Stimulated activated CD4-positive, alpha-beta T cell treated with anti-CD3 and anti-CD28 coated beads, Interleukin-1b, Interleukin-23, amount 100 ng/mL, for 1 hour (primary cell): ENCODE measurements at places on chromosomes 3 and 15.

DNA sequence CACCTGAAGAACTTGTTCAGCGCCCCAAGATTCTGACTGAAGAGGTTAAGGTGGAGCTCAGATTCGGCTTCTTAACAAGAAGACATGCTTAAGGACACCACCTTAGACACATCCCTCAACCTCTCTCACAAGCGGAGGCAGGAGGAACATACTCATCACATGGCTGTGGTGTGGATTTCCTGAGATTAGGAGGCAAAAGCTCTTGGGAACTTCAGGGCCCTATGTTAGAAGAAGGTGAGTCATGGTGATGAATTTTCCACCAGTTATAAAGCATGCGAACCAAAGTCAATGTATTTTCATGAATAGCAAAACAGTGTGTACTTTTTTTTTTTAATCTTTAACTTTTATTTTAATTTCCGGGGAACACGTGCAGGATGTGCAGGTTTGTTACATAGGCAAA lies 212.2 kb upstream of the SUCLG2 start:
- no peak for DNase-seq

- no peak for DNase-seq
Measured at GRCh38 chr15:51121631-51122225, 27.0 kb upstream of the TNFAIP8L3 start.

DNA sequence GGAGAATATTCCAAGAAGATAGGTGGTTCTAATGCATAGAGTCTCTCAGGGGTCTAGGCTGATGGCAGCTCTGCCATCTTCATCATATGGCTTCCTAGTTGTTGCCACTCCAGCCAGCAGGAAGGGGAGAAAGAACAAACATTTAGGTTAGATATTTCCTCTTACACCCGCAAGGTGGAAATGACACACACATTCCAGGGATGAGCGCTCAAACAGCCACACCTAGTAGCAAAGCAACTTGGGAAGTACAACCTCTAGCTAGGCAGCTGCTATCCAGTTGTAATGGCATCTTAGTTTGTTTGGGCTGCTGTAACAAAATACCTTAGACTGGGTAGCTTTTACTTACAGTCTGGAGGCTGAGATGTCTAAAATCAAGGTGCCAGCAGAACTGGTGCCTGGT lies 51.9 kb upstream of the ADAMTSL3 start:
- DNase-seq: no peak

- DNase-seq: no peak
Measured at GRCh38 chr3:16302082-16302631, 37.1 kb downstream of the OXNAD1 start.

DNA sequence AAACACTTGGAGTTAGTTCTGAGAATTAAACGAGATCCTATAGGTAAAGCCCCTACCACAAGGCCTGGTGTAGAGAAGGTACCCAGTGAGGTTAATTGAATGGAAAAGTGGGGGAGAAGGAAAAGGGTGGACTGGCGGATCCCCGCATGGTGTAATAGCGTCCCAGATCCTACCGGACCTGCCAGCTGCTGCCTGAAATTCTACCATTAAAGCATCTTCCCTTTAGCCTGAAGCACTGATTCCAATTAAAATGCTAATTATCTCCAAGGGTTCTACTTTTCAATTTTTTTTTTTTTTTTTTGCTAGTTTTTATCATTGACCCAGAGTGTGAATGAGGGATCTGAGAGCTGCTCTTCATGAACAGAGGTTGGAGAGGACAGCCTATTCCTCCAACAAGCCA lies 237.9 kb downstream of the TLE3 start:
- DNase-seq: no peak

GRCh38 chr3:78050276-78051065 lies 1010.6 kb downstream of the ROBO2 start:
- DNase-seq: no peak

DNA sequence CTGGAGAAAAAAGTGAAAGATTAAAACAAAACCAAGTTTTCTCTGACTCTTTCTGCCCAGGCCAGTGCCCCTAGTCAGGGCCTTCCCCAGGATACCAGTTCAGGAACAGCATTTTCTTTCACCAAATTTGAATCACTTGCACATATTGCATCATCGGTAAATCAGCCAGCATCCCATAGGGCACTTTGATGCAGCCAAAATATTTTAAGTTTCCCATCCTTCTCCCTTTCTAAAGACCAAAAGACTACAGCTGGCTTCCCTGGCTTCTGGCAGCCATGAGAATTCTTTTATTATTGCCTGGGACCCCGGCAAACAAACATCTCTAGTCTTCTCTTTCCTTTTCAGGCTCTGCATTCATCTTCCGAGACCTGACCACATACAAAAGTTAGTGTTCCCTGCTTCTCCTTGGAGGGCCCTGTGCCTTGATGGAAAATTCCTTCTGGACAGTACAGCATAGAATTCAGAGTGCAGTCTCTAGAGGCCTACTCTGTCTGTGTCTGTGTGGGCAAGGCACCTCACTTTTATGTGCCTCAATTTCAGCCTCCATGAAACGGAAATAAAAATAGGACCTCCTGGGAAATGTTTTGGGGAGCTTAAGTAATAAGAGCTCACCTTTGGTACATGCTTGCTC lies 348.0 kb downstream of the VPS13C start:
- no peak for DNase-seq

- DNase-seq: no peak
Measured at GRCh38 chr3:15099364-15100098, 583 bp upstream of the RBSN start.

- no peak for DNase-seq
Measured at GRCh38 chr3:107106316-107106715, 270.9 kb upstream of the CCDC54 start.

GRCh38 chr15:66940368-66940767 lies 125.0 kb upstream of the SMAD3 start:
- DNase-seq: no peak

DNA sequence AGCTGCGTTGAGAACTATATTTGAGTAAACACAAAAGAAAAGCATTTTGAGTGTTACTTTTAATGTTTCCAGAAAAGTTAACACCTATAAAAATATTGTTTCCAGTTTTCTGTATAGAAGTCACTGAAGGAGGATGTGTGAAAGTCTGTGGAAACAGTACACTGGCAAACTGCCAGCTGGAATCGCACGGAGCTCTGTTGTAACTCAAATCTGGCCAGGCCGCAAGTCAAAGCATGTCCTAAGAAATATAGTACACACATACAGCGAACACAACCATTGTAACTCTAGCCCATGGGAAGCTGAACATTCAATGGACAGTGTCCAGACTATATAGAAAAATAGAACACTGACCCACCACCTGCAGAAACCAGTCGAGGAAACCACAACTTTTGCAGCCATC lies 657.2 kb downstream of the FHIT start:
- no peak for DNase-seq

DNA sequence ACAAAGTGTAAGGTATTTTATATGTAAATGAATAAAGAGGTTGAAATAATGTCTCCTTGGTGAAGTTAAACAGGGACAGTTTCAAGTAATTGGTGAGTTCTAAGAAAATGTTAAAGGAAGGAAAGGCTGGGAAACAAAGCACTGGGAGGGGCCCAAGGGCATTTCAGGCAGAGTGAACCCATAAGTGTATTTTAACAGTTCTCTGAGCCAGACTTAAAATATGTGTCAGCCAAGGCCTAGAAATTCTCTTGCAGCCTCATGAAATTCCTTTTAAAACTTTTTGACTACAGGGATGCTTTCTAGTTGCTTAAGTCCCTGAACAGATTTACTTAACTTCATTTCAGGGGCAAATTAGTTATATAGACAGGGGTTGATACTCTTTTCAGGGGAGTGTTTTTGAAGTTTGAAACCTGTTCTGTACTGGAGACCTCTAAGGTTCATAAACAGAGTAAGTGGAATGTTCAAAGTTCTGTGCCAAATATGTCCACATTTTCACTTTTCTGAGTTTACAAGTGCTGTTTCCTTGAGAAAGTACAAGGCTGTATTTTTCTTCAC lies 77.6 kb downstream of the GALK2 start:
- no peak for DNase-seq

- DNase-seq: no peak
Measured at GRCh38 chr15:33369941-33370622, 59.3 kb downstream of the RYR3 start.

DNA sequence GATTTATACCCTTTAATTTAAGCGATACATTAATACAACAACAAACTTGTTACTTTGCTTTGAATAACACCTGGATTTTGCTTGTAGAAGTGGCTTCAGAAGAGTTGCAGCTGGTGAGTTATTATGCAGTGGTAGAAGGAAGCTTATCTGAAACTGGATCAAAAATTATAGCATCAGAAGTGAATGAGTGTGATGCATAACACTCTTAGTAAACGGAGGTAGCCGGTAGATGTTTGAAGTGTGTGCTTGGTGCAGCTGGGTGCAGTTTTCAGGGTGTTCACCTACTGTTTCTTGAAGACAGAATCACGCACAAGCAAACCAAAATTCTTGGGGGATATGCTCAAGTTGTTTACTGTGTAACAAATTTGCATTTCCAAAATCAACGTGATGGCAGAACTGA lies 103.1 kb downstream of the MITF start:
- no peak for DNase-seq

- no peak for DNase-seq
Measured at GRCh38 chr15:58273104-58273503, 134.9 kb downstream of the AQP9 start.

DNA sequence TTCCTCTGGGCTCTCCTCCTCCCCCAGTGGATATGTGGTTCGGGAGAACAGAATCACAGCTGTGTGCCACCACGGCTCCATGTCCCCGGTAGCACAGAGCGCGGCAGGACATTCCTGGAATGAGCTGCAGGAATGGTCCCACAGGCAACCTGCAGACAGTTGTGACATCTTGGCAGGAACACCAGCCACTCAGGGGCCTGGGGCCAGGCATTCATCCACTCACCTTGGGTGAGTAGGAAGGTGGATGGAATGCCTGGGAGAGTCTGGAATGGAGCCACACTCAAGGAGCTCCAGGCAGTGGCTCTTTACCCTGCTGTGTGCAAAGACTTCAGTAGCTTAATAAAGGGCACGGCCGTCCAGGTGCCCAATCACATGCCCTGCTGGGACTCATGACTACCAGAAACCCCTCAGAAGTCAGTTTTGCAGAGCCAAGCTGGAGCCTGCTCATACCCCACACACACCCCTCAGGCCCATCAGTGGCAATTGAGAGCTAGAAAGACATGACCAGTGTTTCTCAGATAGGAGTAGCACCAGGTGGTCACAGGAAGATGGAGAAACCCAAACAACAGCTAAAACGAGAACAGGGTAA lies 117.3 kb upstream of the PRR20G start:
- no peak for DNase-seq

GRCh38 chr3:179398574-179399231 lies 51.2 kb downstream of the MFN1 start:
- DNase-seq: no peak

DNA sequence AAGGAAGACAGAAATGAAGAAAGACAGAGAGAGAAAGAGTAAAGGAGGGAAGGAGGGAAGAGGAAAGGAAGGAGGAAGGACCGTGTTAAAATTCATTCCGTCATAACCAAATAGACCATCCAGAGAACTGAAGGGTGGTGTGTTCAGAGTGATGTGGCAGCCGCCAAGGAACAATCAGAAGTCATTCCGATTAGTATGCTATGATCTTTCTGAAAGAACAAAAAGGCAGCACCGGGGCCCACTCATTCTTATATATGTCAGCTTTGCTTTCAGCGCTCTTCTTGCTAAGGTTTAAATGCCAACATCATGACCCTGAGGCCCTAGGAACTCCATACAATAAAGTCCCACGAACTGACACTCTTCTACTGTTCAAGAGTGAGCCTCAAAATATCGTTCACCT lies 78.5 kb downstream of the CD47 start:
- no peak for DNase-seq

DNA sequence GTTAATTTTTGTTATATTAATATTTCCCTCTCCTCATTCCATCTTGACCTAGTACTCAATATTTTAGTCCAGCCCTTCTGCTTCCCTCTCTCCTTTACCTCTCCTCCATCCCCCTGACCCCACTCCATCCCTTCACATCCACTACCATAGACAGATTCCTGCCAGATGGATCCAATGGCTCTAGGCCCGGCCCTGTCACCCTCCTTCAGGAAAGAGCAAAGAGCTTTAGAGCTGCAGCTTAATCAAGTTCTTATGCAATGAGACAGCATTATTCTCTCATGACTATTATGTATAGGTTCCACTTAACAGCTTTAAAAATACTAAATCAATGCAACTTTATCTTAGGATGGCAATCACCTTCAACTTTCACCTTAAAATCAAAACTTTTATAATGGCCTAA lies 200.7 kb upstream of the TTC14 start:
- DNase-seq: no peak

- no peak for DNase-seq
Measured at GRCh38 chr15:47708161-47708980, 8.9 kb upstream of the SEMA6D start.

DNA sequence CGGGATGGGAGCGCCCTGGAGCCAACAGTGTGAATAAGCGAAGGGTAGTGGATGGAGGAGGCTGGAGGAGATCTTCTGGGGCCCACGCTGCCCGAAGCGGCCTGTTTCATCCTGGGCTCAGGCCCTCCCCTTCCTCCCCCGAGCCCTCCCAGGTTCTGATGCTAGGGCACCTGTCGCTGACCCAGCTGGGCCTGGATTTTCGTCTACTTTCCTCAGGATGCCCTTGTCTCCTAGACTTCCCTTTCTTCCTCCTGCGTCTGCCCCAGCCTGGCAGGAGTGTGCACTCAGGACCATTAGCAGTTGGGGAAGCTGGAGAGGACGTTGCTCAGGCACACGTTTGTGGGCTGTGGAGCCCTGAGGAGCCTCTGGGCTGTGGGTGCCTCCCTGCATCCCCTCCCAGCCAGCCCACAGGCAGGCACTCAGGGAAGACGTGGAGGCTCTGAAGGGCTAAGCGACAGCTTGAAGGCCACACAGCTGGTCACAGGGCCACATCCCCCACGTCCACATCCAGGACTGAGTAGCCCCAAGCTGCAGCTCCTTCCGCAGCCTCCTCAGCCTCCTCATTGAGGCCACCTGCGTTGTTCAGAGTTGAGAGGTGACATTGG lies 23.9 kb upstream of the PIGZ start:
- no peak for DNase-seq

DNA sequence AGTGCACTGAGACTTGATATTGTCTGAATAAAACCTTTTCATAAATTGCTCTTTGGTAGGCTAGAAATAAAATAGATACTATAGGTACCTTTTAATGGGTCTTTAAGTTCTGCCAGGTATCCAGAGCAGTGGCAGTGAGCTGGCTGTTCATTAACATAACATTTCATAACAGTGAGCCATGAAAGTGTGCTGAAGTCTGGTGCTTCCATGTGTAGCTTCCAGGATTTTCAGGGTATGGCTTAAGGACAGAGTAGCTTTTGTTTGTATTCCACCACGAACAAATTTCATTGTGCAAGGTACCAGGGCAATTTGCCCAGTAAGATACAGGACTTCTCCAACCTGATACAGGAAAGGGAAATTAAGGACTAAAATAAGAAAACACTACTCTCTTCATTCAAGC lies 124.7 kb upstream of the NANOGP8 start:
- DNase-seq: no peak

DNA sequence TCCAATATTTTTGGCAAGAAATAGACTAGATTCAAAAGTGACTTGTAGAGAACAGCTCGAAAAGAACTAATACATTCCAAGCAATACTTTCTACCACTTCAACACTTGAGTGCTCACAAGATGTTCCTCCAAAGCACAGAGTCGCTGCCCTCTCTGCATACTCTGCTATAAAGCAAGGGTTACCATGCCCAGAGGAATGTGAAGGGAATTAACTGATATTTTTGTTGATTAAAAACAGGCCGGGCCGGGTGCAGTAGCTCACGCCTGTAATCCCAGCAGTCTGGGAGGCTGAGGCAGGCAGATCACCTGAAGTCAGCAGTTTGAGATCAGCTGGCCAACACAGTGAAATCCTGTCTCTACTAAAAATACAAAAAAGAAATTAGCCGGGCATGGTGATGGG lies 57.6 kb upstream of the CSPG5 start:
- DNase-seq: no peak
